ENCODE measurements at places on chromosomes 3 and 15. TPM values are rescaled to one million over a fixed set of nuclear protein-coding genes. Genes with fewer than 3 reads are reported as not detected.

Gene ONECUT1
- total RNA-seq = 0.25 TPM

Gene GOLGA8T
- total RNA-seq = not detected

Gene STAB1
- total RNA-seq = 0.73 TPM

Gene CDCP1
- total RNA-seq = 0.63 TPM

Gene HERC2
- 23.5 TPM for total RNA-seq

Gene TJP1
- total RNA-seq = 0.22 TPM

Gene IL5RA
- 0.35 TPM for total RNA-seq

Gene LEO1
- total RNA-seq = 30.8 TPM

Gene LYZL4
- not detected for total RNA-seq

Gene ARGFX
- total RNA-seq = not detected

Gene SLCO2A1
- total RNA-seq = 0.08 TPM

Gene CHRM5
- 0.05 TPM for total RNA-seq

Gene GXYLT2
- not detected for total RNA-seq

Gene KBTBD13
- total RNA-seq = not detected

Gene PRRT3
- 7.5 TPM for total RNA-seq

Gene RPL22L1
- 209 TPM for total RNA-seq

Gene LEKR1
- 0.50 TPM for total RNA-seq

Gene ZCWPW2
- not detected for total RNA-seq

Gene C3orf80
- not detected for total RNA-seq

Gene IL17RB
- total RNA-seq = 1.3 TPM

Gene COL8A1
- total RNA-seq = 0.11 TPM

Gene GOLGA6A
- total RNA-seq = not detected

Gene LDHAL6B
- total RNA-seq = not detected

Gene MYL3
- not detected for total RNA-seq

Gene THBS1
- total RNA-seq = 1.3 TPM

Gene SMCO1
- not detected for total RNA-seq

Gene RASL12
- not detected for total RNA-seq

Gene FBN1
- 0.24 TPM for total RNA-seq

Gene SCAMP5
- 6.7 TPM for total RNA-seq

Gene KY
- total RNA-seq = not detected

Gene OIP5
- 10.2 TPM for total RNA-seq

Gene ZKSCAN7
- 2.3 TPM for total RNA-seq

Gene SNX1
- total RNA-seq = 88.4 TPM

Gene KNSTRN
- total RNA-seq = 22.6 TPM

Gene DISP2
- 0.03 TPM for total RNA-seq

Gene SI
- total RNA-seq = not detected
